ENCODE measurements at places on chromosomes 1 and 21.

DNA sequence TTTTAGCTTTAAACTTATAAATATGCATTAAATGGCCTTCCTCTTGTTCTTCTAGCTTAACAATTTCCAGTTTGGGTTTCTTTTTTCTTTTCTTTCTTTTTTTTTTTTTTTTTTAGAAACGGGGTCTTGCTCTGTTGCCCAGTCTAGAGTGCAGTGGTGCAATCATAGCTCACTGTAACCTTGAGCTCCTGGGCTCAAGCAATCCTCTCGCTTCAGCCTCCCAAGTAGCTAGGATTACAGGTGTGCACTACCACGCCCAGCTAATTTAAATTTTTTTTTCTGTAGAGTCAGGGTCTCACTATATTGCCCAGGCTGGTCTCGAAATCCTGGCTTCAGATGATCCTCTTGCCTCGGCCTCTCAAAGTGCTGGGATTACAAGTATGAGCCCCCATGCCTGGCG is 37.9 kb upstream of the RUNX3 start:
- no peak for DNase-seq

DNA sequence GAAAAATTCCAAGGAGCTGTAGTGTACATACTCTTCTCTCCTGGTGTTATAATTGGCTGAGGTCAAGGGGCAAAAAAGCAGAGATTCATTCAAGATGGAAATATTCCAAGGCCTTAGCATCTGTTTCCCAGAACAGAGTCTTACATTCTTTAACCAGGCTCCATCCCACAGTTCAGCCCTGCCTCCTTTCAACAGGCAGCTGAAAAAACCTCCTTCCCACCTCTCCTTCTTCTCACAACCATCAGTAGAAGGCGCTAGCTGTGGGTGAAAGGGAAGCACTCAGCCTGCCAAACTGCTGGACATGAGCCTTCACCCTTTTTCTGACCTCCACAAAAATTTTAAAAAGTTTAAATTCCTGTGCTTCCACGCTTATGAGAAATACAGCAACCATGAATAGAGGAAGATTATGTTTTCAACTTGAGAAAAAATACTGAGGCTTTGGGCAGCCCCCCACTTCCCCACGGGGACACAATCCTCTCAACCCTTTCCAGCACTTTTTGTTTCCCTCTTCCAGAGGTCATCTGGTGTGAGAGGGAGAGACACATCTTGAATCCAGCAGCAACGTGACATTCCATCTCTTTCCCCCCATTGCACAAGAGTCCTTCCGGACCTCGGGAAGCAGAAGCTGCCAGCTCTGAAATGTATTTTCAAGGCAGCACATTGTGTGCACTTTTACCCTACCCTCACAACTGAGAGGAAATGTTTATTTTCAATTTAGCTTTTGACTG is 43.2 kb upstream of the FMO2 start:
- no peak for DNase-seq

GRCh38 chr1:58033311-58033710 is 513.2 kb downstream of the OMA1 start:
- DNase-seq: no peak

GRCh38 chr1:22275626-22276395 is 132.9 kb upstream of the WNT4 start:
- DNase-seq: peak; percentile 79

GRCh38 chr1:47705517-47706130 is 267.8 kb downstream of the FOXD2 start:
- no peak for DNase-seq

DNA sequence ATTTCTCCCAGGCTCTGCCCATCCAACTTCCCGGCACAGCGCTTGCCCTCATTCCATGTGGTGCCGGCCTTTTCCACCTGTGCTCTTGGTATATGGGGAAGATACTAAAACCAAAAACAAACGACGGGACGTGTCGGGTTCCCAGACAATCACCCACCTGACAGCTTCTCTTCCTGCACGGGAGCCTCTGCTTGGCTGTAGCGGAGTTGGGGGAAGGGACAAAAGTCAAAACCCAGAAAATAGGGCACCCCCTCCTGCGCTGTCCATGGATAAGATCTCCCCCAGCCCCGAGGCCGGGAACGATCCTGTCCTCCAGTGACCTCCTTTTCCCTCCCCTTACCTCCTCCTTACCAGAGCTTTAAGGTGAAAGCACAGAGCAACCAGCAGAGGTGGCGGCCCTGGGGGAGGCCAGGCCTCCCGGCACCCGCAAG is 640 bp downstream of the JTB start:
- DNase-seq: no peak

GRCh38 chr21:34110594-34111202 is 37.3 kb downstream of the MRPS6 start:
- no peak for DNase-seq

DNA sequence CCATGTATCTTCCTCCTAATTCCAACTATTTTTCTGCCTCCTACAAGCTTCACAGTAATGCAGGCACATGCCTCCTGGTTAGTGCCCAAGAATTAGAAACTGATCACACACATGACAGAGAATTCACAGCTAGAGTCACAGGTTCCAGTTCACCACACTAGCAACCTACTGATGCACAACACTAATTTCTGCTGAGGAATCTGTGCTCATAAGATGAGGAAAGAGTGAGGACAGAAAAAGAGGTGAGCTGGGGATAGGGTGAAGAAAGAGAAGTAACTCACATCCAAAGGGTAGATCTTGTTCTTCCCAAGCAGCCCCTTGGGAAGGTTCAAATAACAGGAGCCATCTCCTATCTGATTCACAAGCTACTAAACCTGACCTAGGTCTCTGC is 61.3 kb downstream of the PUM1 start:
- DNase-seq: no peak

DNA sequence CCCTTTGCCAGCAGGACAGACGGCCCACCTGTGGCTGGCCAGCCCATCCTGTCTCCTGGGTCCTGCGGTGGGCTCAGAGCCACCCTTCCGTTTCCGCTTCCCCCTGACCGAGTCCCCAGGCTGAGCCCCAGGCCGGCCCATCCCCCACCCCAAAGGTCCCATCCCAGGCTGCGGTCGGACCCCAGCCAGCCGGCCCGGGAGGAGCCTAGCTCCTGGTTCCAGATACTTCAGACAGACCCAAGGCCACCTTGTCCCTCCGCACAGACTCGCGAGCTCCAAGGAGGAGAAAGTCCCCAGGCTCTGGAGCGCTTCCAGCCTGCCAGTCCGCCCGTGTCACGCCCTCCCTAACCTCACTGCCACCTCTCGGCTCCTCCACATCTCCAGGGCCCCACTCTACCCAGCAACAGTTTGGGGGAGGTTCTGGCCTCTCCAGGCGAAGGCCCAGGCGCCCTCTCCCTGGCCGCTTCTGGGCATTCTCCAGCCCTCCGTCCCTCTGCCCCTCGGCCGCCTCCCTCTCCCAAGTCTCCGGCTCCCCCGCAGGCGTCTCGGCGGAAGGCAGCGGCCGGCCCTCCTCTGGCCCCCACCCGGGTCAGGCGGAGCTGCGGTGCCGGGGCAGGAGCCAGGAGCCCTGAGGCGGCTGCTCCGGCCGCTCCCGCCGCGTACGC is 835 bp downstream of the LRRN2 start:
- DNase-seq: no peak

DNA sequence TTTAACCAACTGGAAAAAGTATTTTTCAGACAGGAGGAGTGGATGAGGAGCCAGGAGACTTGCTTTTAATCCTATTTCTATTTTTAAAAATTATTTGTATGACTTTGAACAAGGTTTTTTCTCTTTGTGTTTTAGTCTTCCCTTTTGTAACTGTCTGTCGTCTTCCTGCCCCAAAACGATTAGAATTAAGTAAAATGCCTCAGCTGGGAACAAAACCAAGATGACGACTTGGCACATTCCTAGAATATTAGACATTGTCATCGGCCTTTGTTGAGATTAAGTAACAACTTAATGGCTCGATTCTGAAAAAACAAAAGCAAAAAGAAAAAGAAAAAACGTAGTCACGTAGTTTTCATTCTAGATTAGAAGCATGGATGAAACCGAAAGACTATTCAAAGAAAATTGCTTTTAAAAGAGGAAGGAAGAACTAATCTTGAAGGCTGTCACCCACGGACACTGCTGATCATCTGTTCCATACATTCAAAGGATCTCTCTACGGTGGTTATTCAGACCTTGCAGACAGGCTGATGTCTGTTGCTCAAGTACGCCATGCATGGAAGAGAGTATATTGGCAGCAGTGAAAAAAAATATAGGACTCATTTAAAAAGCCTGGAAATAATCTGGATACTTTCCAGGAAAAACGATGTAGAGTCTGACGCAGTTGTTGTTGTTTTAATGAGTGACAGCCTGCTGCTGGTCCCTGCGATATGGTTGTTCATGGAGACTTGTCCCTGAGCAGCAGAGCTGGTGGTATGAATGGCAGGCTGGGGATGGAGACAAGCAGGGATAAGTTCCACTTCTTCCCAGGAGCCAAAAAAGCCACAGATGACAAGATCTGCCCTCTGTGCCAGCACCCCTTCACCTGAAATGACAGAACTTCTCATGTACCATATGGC is 16.8 kb downstream of the GNG4 start:
- DNase-seq: no peak

DNA sequence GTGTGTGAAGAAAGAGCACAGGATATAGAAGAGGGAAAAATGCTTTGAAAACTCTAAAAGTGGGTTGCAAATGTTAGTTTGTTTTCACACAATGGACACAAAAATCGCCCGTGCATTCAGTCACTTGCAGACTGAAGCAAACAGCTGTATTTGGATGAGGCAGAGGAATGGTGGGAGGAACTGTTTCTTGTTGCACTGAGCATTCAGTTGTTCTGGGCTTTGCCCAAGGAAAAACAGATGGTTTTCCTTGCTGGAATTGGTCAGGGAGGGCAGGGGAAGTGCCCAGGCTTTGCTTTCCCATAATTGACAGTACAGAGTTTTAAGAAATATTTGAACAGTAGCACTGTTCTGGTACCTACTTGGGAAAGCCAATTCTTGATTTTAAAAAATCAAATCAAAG is 19.5 kb upstream of the WARS2 start:
- DNase-seq: no peak

DNA sequence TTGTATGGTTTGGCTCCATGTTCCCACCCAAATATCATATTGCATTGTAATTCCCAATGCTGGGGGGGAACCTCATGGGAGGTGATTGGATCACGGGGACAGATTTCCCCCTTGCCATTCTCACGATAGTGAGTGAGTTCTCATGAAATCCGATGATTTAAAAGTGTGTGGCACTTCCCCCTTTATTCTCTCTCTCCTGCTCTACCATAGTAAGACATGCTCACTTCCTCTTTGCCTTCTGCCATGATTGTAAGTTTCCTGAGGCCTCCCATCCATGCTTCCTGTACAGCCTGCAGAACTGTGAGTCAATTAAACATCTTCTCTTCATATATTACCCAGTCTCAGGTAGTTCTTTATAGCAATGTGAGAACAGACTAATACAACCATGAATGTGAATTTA is 211.6 kb upstream of the NR5A2 start:
- no peak for DNase-seq

- DNase-seq: no peak
Observed at GRCh38 chr1:154860156-154860870, 9.8 kb downstream of the KCNN3 start.

DNA sequence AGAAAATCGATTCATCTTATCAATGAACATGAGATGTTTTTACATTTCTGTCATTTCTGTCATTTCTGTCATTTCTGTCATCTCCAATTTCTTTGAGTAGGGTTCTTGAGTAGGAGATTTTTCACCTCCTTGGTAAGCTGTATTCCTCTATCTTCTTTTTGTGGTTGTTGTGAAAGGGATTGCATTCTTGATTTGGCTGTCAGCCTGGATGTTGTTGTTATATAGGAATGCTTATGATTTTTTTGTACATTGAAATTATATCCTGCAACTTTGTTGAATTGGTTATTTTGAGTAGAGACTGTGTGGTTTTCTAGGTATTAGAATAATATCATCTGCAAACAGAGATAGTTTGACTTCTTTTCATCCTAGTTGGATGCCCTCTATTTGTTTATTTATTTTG is 1233.7 kb downstream of the PLA2G4A start:
- DNase-seq: no peak

GRCh38 chr1:175797576-175797975 is 54.2 kb upstream of the TNR start:
- DNase-seq: no peak

GRCh38 chr1:64759968-64760367 is 15.1 kb downstream of the RAVER2 start:
- no peak for DNase-seq

- no peak for DNase-seq
Observed at GRCh38 chr1:100050139-100050538, 80.3 kb downstream of the SLC35A3 start.

GRCh38 chr1:33001282-33001681 is 35.4 kb downstream of the AK2 start:
- DNase-seq: no peak

- no peak for DNase-seq
Observed at GRCh38 chr1:100567062-100567461, 29.1 kb downstream of the GPR88 start.

- DNase-seq: no peak
Observed at GRCh38 chr1:170617591-170618330, 46.2 kb upstream of the PRRX1 start.

GRCh38 chr1:25890239-25891034 is 14.9 kb upstream of the PAQR7 start:
- no peak for DNase-seq

- no peak for DNase-seq
Observed at GRCh38 chr1:52145137-52145536, 3.2 kb downstream of the ZFYVE9 start.

- no peak for DNase-seq
Observed at GRCh38 chr1:225479341-225479740, 51.5 kb upstream of the LBR start.

DNA sequence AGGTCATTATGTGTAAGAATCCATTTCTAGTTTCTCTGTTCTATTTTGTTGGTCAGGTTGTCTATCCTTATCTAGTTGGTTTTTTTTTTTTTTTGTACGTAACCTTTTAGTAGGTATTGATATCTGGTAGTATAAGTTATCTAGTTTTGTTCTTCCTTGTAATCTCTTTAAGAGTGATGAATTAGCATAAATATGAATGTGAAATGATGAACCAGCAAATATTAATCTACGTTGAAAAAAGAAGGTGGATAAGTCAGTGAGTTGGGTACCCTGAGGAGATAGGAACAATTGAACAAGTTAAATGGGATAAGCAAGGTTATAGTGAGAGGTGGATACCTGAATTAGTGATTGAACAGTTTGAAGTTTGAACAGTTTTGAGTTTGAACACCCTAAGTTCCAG is 33.9 kb downstream of the TTC3 start:
- no peak for DNase-seq

DNA sequence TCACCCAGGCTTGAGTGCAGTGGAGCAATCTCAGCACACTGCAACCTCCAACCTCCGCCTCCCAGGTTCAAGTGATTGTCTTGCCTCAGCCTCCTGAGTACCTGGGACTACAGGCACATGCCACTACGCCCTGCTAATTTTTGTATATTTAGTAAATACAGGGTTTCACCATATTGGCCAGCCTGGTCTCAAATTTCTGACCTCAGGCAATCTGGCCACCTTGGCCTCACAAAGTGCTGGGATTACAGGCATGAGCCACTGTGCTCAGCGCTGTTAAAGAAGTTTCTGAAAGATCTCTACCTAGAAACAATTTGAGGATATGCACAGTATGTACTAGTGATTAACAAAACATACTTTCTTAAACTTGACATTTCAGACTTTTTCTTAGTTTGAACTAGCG is 182.6 kb upstream of the ESRRG start:
- no peak for DNase-seq

GRCh38 chr1:53031732-53032131 is 30.3 kb upstream of the PODN start:
- DNase-seq: no peak

- DNase-seq: no peak
Observed at GRCh38 chr1:9389968-9390367, 97.3 kb downstream of the SPSB1 start.

- DNase-seq: no peak
Observed at GRCh38 chr1:187817782-187818181, 989.0 kb downstream of the PLA2G4A start.

Measured in activated CD8-positive, alpha-beta memory T cell treated with anti-CD3 and anti-CD28 coated beads, Interleukin-2, amount 50 U/mL, for 48 hours (primary cell).